ENCODE measurements at places on chromosomes 3 and 15. TPM values are rescaled to one million over a fixed set of nuclear protein-coding genes. Genes with fewer than 3 reads are reported as not detected.

- no peak for DNase-seq
Measured at GRCh38 chr15:51692154-51692553, 10.9 kb downstream of the SCG3 start.

DNA sequence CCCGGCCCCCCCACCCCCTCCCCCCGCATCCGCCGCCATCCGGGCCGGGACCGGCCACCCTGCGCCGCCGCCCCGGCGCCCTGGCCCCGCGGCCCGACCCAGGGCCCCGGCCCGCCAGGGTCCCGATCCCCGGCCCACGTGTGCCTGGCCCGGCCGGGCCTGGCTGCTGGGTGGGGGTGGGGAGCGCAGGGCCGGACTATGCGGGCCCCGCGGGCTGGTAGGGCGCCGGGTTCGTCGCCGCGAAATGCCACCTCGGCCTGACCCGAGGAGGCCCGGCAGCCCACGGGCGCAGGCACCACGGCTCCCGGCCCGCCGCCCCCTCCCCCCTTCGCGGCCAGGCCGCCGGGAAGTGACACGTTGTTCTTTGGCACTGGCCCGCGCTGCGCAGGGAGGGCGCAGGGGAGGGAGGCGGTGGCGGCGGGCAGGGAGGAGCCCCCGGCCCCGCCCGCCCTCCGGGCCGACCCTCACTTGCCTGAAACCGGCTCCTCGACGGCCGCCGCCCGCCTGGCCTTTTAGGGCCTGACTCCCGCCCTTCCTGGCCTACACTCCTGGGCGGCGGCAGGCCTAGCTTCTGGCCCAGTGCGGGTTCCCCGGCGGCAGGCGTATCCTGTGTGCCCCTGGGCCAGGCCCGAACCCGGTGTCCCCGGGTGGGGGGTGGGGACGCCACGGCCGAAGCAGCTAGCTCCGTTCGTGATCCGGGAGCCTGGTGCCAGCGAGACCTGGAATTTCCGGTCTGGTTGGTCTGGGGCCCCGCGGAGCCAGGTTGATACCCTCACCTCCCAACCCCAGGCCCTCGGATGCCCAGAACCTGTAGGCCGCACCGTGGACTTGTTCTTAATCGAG is 515 bp downstream of the EIF4G1 start:
- DNase-seq: peak; percentile 66

DNA sequence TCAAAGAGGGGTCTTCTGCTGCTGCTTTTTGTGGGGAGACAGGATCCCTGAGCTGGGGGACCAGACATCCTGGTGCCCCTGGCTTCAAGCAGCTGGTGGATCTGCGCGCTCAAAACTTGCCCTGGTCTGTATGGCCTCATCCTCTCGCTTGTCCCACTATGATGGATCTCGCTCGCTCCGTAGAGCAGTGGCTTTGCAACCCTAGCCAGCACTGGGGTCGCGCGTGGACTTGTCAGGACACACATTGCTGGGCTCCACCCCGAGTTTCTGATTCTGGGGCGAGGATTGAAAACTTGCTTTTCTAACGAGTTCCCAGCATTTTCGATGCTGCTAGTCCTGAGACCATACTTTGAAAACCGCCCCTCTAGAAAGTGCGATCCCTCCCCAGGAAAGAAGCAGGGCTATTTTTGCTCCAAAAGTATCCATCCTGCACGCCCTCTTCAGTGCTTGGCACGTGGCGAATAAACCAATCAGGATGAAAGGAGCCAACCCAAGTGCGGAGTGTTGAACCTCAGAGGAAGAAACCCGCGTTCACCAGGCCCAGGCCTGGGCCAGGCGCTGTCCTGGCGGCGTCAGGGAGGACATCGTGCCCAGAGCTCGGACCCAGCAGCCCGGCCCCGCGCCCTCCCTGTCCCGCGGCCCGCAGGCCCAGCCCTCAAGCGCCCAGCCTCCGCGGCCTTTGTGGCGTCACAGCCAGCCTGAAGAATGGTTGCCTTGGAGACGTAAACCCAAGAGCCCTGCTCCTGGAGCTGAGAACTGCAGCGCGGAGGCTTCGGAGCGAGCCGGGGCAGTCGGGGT is at the start of gene CFAP100:
Gene CFAP100 (plus strand): TSS at position 731 of the 798 bp plus-strand sequence. CDS start 1,092 bp downstream, outside the sequence.
- DNase-seq: no peak

- no peak for DNase-seq
Measured at GRCh38 chr3:127156338-127157050, 36.4 kb upstream of the PRR23E start.

GRCh38 chr3:151707216-151707615 is 26.5 kb upstream of the AADACL2 start:
- no peak for DNase-seq

DNA sequence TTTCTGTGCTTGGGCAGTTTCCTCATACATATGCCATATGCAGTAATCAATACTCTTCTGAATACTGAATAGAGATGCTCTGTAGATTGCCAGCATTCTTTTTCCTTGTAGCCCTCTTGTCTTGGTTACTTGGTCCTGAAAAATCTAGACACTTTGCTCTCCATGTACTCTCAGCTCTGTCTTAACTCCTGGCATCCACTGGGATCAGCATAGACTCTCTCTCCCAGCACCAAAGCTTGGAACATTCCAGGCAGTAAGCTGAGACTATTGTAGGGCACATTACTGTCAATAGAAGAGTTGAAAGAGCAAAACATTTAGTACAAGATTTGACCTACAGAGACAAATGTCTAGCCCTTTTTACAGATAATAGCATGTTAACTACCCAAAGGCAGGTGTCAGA is 1100.3 kb downstream of the TBL1XR1 start:
- DNase-seq: no peak

GRCh38 chr15:40456299-40456712 is 14.5 kb upstream of the CHST14 start:
- no peak for DNase-seq

DNA sequence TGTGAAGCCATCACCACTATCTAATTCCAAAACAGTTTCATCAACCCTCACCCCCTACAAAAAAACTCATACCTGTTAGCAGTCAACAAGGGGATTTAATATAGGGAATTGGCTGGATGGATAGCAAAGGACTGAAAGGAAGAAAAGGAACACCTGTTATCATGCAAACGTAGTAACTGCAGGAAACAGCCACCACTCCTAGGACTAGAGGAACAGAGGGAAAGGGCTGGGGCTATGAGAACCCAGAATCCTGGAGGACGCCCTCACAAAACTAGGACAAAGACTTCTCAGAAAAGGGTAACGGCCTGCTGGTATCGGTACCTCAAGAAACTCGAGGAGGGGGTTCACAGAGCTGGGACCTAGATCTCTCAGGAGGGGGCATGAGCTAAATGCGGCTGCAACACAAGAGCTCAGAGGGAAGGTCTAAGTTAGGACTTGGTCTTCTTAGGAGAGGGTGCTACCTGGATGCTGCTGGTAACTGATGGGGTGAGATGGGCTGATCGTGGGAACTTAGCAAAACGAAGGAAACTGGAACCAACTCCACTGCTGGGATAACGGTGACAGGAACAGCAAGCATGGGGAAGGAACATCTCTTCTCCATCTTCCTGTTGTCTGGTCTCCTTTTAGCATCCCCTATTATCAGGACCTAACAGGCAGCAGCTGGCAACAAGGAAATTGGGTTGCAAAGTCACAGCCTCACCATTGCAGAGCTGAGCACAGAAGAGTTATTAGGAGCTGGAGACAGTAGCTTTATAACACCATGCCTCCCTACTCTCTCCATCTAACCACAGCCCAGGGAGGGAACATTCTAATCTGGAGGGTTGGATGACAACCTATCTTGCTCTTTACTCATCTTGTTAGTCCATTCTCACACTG is 147.7 kb downstream of the UACA start:
- DNase-seq: no peak

DNA sequence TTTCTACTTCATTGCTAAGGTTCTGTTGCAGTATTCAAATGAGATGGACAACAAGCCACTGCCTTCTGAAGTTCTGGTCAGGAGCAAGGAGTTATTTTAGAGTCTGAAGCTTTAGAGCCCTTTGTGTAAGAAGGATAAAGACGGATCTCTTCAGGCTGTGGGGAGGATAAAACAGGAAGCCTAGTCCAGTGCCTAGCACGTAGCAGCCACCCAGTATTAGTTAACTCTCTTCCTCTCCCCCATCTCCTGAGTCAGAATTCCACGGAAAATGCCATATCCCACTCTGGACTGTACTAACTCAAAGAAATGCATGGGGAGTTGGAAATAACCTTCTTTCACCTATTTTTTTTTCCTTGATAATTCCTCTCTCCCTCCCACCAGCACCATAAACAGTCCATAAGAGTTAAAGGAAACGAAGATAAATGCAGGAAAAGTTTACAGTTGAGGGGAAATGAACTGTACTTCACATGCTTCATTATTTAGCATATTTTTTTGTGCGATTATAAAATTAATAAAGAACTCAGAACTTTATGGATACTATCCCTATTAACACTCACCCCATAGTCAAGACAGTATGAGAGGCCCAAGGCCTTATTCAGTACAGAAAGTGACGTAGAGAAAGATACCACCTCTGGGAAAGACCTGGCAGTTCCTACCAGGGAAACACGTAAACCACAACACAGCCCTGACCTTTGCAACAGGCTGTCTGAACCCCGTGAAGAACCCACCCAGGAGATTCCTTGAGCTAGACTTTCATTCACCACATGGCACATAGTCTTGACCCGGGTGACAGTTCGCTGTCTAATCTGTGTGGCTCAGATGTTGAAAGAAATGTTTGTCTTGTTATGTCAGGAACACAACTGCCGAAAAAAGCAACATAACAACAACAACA is 9.2 kb downstream of the IGF2BP2 start:
- peak; percentile 40 for DNase-seq

DNA sequence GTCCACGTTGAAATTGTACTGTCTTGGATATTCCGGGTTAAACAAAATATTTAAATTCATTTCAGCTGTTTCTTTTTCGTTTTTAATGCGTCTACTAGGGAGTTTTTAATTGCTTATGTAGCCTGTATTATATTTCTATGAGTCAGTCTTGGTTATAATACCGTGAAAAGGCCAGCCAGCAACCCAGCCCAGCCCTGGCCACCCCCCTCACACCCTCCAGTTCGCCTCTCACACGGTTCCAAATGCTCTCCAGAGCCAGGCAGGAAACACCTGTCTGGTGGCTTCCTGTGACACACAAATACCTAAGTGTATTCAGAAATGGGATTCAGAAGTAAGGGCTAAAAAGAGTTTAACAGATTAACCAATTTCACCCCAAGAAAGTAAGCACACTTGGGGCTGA is 4.4 kb downstream of the SH3BP5 start:
- no peak for DNase-seq

DNA sequence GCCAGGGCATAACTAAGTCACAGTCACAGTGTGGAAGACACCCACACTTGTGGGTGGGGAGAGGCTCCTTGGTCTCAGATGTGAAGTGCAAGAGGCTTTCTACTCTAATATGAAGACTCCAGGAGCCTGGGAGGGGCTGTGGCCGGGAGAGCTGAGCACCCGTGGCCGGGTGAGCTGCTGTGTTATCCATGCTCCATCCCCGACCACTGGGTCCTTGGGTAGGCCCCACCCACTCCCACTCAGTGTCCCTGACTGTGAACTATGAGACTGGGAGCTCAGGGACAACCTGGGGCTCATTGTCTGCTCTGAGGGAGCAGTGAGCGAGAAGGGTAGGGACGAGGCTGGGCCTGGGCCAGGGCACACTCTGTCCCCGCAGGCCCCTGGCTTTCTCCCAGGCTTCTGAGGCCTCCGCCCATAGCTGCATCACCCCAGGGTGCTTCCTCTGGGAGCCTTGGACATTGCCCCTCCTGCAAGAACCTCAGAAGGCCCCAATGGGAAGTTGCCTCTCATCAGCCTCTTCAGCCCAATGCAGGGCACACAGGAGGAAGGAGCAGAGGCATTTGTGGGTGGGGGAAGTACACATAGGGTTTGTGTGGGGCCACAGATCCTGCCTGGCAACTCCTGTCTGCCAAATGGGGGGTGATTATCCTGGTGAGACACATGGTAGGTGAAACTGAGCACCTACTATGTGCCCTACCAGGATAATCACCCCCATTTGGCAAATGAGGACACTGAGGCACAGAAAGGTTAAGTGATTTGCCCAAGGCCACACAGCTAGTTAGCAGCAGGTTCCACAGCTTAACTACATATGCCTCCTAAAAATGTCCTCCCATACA is 2.4 kb downstream of the ANPEP start:
- peak; percentile 79 for DNase-seq

DNA sequence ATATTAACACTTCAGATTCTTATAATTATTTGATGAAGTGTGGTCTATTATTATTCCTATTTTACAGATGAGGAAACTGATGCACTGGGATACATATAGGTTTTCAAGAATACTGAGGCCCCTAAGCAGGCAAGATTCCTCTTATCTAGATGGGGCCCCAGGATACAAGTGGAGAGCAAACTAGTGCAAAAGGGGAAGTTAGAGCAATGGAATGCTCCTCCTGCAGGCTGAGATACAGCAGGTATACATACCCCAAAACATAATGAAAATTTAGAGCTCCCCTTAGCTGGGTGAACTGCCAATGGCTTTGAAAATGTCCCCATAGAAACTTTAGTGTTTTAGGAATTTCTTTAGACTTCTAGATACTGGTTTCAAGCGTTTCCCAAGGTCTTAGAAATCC is 247.1 kb downstream of the CHST2 start:
- DNase-seq: no peak

DNA sequence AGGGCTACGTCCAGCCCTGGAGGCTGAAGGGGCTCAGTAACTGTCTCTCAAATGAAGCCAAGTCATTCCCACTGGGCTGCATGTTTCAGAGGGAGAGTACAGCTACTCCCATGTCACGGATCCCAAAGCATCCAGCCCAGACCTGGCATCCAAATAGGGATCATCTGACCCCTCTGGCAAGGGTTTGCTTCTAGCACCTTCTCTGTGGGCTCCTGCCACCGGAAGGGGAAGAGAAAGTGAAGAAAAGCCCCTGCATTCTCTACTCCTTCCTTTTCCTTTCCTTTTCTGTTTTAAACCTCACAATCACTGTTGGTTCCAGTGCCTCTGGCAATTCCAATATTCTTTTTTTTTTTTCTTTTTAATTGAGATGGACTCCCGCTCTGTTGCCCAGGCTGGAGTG is 64.5 kb upstream of the CTSH start:
- DNase-seq: no peak

Gene PTPRG
- polyA plus RNA-seq: not detected

Gene CCDC191
- 0.48 TPM for polyA plus RNA-seq

Gene PLAAT1
- polyA plus RNA-seq: not detected

Gene APEH
- 105 TPM for polyA plus RNA-seq

Gene CCR2
- polyA plus RNA-seq: 10.8 TPM

Gene UBAP1L
- 3.0 TPM for polyA plus RNA-seq

Gene C2CD4B
- polyA plus RNA-seq: not detected

Gene GUCA1C
- not detected for polyA plus RNA-seq

Gene KLHL40
- not detected for polyA plus RNA-seq

Gene SAXO2
- not detected for polyA plus RNA-seq

Data from CD14-positive monocyte (primary cell).